ENCODE measurements at places on chromosomes 3 and 15. TPM values are rescaled to one million over a fixed set of nuclear protein-coding genes. Genes with fewer than 3 reads are reported as not detected.

LRTM1 gene
- not detected for total RNA-seq

GRCh38 chr3:177358977-177359592, 161.8 kb upstream of the TBL1XR1 start:
- DNase-seq = peak; percentile 57

DNA sequence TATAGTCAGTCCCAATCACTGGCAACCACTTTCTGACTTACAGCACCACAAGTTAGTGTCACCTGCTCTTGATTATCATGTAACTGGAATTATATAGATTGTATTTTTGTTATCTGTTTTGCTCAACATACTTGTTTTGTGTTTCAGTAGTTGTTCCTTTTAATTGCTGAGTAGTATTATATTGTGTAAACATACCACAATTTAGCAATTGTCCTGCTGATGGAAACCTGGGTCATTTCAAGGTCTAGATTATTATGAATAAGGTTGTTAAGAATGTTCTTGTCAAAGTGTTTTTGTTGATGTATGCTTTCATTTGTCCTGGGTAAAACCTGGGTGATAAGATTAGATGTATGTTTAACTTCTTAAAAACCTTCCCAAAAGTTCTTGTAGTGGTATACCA, 82.1 kb upstream of the MELTF start:
- no peak for DNase-seq

- no peak for DNase-seq
Observed at GRCh38 chr3:105899516-105899915, 30.7 kb upstream of the CBLB start.

DNA sequence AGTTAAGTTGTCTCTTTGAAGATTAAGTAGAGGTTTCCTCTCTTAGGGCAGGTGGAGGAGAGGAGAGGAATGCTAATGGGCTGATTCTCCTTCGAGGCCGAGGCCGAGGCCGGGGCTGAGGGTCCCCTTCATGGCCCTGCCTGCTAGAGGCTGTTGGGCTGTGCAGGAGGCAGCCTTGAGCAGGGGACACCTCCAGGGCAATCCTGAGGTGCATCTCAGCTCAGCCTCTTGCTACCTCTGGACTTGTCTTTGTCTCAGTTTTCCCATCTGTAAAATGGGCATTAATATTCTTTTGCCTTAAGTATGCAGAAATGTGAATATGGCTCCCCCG, 97.7 kb upstream of the PRR20G start:
- no peak for DNase-seq

DNA sequence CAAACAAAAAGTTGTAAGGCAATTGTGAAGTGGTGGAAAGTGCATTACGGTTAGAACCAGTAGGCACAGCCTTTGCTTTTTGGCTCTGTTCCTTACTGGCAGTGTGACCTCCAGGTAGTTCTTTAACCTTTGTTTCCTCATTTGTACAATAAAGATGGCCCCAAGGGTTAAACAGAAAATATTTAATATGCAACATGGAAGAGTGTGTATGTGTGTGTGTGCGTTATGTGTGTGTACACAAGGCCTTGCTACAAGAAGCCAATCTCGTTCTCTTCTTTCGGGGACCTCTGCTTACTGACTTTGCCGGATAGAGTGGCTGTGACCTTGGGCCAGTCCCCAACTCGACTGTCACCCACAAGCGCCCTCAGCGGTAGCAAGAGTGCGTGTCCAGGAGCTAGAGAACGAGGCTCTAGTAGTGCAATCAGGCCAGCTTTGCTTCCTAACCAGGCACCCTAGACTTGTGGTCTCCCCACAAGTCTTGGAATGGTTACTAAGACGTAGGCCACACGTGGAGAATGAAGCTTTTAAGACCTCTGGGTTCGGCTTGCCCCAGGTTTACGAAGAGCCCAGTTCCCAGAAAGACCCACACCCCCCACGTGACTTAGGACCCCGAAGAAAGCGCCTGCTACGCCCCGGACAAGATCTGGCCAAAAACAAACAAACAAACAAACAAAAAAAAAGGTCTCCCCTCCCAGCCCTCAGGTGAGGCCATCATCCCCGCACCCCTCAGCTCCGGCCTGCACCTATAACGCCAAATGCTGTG, 593 bp downstream of the CIAO2A start:
- DNase-seq = peak; percentile 57

DNA sequence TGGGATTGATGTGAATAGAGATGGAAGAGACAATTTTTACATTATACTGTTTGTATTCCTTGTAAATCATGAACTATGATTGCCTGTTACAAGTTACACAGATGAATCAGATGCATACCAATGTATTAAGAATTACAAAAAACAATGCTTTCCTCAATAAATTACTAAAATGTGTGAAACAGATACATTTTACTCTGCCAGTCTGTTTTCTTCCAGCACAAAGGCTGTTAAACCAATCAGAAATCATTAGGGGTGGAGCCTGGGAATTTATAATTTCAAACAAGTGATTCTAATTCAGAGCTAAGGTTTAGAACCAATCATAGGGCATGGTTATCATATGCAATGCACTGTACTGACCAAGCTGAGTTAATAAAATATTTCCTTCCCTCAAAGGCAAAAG, 21.8 kb upstream of the ANKRD28 start:
- no peak for DNase-seq

RHOV gene
- not detected for total RNA-seq

GRCh38 chr3:114660124-114660523, 366.3 kb downstream of the TIGIT start:
- no peak for DNase-seq

DNA sequence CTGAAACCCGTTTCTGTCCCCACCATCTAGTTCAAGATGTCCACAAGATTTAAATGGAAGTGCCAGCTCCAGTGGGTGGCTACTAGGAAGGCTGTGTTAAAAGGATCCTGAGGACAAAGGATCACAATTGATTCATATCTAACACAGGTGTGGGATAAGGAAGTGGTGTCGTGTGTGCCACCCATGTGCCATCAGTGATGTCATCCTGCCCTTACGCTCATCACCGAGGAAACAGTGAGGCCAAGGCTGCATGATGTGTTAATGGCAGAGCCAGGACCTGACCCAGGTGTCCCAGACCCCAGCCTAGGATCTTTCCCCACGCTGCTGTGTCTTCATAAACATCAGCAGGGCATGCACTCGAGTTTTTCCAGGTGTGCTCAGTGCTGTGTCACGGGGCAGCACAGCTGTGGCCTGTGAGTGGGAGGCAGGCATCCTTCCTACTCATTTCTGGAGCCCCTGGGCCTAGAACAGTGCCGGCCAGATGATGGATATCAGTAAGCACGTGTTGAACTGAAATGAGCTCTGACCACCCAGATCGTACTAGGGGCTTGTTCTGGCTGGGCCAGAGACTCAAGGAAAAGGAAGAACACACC, 10.6 kb upstream of the TGM5 start:
- DNase-seq = no peak

ZIC4 gene
- not detected for total RNA-seq

GRCh38 chr3:22894865-22895264, 308.3 kb upstream of the UBE2E2 start:
- no peak for DNase-seq

CNTN3 gene
- total RNA-seq = not detected

- DNase-seq = peak; percentile 43
Observed at GRCh38 chr3:47370887-47371697, 9.7 kb upstream of the PTPN23 start.

NR2F2 gene
- not detected for total RNA-seq

- DNase-seq = no peak
Observed at GRCh38 chr15:98800437-98801233, 152.3 kb downstream of the IGF1R start.

All from activated CD4-positive, alpha-beta memory T cell treated with anti-CD3 and anti-CD28 coated beads, Interleukin-2, amount 10 ng/mL, durations not matched to agents 7 days and 5 days (primary cell).